ENCODE measurements at places on chromosomes 7 and 10. TPM values are rescaled to one million over a fixed set of nuclear protein-coding genes. Genes with fewer than 3 reads are reported as not detected.

Gene ZNF680
- total RNA-seq = 9.4 TPM

Gene GNAT3
- total RNA-seq = not detected

Gene SLC26A4
- total RNA-seq = 0.03 TPM

Gene TFEC
- not detected for total RNA-seq

Gene SAMD9
- not detected for total RNA-seq

Gene TSPAN12
- total RNA-seq = not detected

Measured in G401 (cell line).